ENCODE measurements at places on chromosomes 7 and 10. TPM values are rescaled to one million over a fixed set of nuclear protein-coding genes. Genes with fewer than 3 reads are reported as not detected.

The NEBL gene
- total RNA-seq: 7.5 TPM

The NKX6-2 gene
- not detected for total RNA-seq

The TMEM236 gene
- 0.06 TPM for total RNA-seq

The LRMDA gene
- not detected for total RNA-seq

The PLPP4 gene
- total RNA-seq: not detected

The GFRA1 gene
- not detected for total RNA-seq

The ZNF786 gene
- 9.8 TPM for total RNA-seq

DNA sequence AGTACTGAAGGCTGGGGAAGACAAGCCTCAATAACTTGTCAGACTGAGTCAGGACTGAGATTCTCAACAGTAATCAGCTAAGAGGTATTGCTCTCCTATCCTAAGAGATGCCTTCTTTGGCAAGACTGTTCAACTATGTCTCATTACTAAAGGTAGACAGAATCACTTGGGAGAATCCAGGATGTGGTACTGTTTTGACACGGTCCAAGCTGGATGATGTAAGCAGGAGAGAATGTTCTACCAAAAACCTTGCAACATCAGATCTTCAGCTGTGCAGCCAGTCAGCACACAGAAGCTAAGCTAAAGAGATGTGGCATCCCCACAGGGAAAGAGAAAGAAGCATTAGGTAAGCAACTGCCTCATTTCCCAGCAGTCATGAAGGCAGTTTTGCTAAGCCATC is 391.4 kb downstream of the NRG3 start:
- H3K4me3 ChIP-seq: no peak overlapping the region
- H3K27me3 ChIP-seq: no peaks in the 10 kb centered on the region
- no peak for DNase-seq
- H3K36me3 ChIP-seq: no peaks in the 10 kb centered on the region
- H3K4me1 ChIP-seq: no peaks in the 10 kb centered on the region

- no peaks in the 10 kb centered on the region for H3K4me1 ChIP-seq
- no peak overlapping the region for H3K27ac ChIP-seq
- no peaks in the 10 kb centered on the region for H3K27me3 ChIP-seq
- no peak for DNase-seq
- no peaks in the 10 kb centered on the region for H3K36me3 ChIP-seq
- H3K4me3 ChIP-seq: no peak overlapping the region
These were observed 52.7 kb downstream of the MTURN start for GRCh38 chr7:30187513-30187912.

- no peaks in the 10 kb centered on the region for H3K36me3 ChIP-seq
- H3K4me1 ChIP-seq: no peaks in the 10 kb centered on the region
- no peaks in the 10 kb centered on the region for H3K27me3 ChIP-seq
These were observed 36.2 kb upstream of the ZNF716 start for GRCh38 chr7:57413529-57414398.

DNA sequence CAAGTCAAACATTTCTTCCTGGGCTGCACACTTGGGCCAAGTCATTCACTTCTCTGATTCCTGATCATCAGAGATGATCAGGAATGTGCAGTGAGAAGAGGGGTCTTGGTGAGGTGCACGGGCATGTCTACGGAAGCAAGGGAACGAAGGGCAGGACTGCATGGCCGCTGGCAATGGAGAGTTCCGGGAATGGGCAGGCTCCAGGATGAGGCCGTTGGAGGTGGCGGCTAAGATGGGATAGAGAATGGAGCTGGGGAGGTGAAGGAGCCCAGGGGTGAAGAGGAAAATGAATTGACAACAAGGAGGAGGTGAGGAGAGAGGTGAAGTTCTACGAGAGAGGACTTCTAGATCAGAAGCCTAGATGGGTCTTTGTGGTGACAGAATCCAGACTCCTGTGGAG is 260.0 kb downstream of the GRID1 start:
- H3K36me3 ChIP-seq: no peaks in the 10 kb centered on the region
- H3K4me1 ChIP-seq: no peaks in the 10 kb centered on the region
- no peaks in the 10 kb centered on the region for H3K27me3 ChIP-seq
- DNase-seq: no peak
- no peak overlapping the region for H3K27ac ChIP-seq
- no peak overlapping the region for H3K4me3 ChIP-seq

- H3K4me1 ChIP-seq: no peaks in the 10 kb centered on the region
- no peak overlapping the region for H3K27ac ChIP-seq
- no peaks in the 10 kb centered on the region for H3K27me3 ChIP-seq
- DNase-seq: no peak
- no peak overlapping the region for H3K4me3 ChIP-seq
These were observed 805 bp upstream of the WDFY4 start for GRCh38 chr10:48683868-48684267.

GRCh38 chr7:30787486-30787885 is 16.3 kb downstream of the MINDY4 start:
- no peak for DNase-seq
- H3K36me3 ChIP-seq: no peaks in the 10 kb centered on the region
- H3K27ac ChIP-seq: no peak overlapping the region

DNA sequence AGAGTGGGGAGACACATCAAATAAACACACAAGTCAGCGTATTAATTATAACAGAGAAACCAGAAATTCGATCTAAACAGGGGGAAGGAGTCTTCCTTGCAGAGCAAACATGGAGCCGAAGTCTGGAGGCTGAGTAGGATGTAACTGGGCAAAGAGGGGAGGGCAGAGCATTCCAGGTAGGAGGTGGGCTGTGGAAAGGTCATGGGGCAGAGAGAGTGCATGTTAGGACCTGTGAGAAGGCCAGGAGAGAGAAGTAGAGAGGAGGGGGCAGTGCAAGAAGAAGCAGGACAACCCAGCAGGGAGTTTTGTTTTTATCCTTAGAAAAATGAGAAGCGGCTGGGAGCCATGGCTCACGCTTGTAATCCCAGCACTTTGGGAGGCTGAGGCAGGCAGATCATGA is 130.8 kb upstream of the GPR26 start:
- H3K4me3 ChIP-seq: no peak overlapping the region
- no peak for DNase-seq
- H3K4me1 ChIP-seq: no peaks in the 10 kb centered on the region
- H3K27me3 ChIP-seq: peaks cover 51% of the 10 kb centered on the region

DNA sequence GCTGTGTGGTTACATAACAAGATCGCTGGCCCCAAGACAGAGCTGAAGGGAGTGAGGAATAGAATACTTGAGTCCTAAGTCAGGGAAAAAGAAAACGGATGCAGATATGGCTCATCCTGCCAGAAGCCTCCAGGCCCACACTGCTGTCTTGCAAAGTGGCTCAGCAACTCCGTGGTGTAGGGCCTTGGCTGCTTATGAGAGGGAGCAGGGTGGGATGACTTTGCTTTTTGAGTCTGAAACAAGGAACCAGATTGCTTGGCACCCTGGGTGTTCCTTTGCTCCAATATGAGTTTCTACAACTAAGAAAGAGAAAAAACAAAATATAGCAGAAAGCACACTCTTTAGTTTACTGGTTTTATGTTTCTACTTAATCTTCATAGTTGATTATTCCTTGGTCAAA is 193.8 kb upstream of the WDR11 start:
- peaks cover 29% of the 10 kb centered on the region for H3K27me3 ChIP-seq
- H3K27ac ChIP-seq: no peak overlapping the region
- H3K4me3 ChIP-seq: no peak overlapping the region
- no peaks in the 10 kb centered on the region for H3K36me3 ChIP-seq

DNA sequence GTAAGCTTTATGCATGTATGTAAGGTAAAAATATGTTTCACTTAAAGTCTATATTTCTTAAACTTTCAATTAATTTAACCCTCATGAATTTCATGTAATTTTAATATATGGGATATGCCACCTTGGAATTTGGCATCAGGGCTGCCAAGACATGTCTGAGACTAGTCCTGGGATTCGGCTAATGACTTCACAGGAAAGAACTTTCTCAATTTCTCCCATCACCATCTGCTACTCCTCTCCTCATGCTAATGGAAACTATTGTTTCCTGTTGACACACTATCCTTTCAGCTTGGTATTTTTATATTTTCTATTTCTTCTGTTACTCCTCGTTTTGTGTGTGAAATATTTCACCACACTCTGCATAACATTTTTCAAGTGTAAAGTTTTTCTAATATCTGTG is 205.9 kb downstream of the ARL4A start:
- H3K27me3 ChIP-seq: peaks cover 22% of the 10 kb centered on the region
- no peaks in the 10 kb centered on the region for H3K36me3 ChIP-seq
- no peak overlapping the region for H3K4me3 ChIP-seq
- H3K27ac ChIP-seq: no peak overlapping the region

DNA sequence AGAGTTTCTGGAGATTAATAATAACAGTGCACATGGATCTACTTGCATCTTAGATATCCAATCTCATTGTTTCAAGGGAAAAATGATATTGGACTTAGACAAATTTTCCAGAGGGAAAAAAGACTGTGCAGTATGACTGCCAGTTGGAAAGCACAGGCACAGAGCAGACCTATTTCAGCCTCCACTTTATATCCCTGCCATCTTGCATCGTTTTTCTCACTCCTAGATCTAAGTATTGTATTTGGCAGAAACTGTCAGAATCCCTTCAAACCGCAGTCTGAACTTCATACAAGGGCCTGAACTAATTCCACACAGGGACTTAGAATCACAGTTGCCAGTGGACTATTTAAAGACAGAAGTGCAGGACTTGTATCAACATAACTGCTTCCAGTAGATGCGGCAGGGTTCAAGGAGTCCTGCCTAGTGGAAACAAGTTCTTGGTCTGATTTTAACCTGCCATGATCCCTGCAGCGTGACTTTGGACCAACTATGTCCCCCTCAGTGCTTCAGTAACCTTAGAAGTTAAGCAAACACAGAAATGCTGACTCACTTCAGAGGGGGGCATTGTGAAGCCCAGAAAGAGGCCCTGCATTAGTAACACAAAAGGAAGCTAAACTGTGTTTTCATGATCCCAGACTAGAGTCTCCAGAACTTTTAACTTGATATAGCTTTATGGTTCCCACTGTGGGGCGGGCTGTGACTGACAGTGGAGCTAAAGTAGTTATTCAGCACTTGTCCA is 95.7 kb upstream of the PALS2 start:
- H3K36me3 ChIP-seq: no peaks in the 10 kb centered on the region
- H3K4me1 ChIP-seq: peaks cover 39% of the 10 kb centered on the region
- H3K27me3 ChIP-seq: no peaks in the 10 kb centered on the region
- no peak overlapping the region for H3K4me3 ChIP-seq

DNA sequence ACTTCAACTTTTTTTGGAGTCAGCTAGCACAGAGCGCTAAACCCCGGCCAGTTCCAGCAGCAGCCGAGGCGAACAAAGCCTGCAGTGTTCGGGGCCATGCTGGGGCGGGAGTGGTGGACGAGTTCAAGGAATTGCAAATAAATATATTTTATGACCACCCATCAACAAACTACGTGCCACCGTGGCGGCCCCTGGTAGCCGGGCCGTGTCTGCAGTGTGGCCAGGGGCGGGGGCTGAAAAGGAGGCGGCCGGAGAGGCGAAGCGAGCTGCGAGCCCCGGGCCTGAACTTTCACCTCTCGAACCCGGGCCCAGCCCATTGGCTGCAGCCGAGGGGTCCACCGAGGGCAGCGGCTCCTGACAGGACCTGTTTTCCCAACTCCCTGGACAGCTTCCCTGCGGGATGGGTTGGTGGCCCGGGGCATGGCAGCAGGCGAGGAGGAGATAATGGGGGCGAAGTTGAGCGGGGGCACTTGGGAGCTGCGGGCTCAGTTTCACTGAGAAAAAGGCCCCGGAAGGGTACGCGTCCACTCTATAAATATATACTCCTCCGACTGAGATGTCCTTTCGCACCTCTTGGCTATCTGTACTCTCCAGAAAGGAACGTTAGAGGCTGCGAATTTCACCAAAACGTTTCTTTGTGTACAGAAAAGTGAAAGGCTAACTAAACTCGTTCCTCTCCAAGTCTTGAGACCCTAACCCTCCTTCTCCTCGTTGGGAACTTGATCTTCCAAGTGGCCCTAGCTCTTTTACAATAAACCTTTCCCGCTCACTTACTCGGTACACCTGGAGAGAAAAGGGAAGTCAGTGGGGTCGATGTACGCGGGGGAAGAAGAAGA is 164.6 kb upstream of the PPP1R3A start:
- no peak overlapping the region for H3K27ac ChIP-seq
- peaks cover 99% of the 10 kb centered on the region for H3K27me3 ChIP-seq
- H3K4me3 ChIP-seq: no peak overlapping the region
- H3K36me3 ChIP-seq: no peaks in the 10 kb centered on the region
- DNase-seq: no peak

- H3K27ac ChIP-seq: no peak overlapping the region
- peaks cover 6% of the 10 kb centered on the region for H3K27me3 ChIP-seq
- no peaks in the 10 kb centered on the region for H3K36me3 ChIP-seq
- no peak for DNase-seq
- no peak overlapping the region for H3K4me3 ChIP-seq
- no peaks in the 10 kb centered on the region for H3K4me1 ChIP-seq
These were observed 89.2 kb upstream of the BTBD16 start for GRCh38 chr10:122181876-122182275.

DNA sequence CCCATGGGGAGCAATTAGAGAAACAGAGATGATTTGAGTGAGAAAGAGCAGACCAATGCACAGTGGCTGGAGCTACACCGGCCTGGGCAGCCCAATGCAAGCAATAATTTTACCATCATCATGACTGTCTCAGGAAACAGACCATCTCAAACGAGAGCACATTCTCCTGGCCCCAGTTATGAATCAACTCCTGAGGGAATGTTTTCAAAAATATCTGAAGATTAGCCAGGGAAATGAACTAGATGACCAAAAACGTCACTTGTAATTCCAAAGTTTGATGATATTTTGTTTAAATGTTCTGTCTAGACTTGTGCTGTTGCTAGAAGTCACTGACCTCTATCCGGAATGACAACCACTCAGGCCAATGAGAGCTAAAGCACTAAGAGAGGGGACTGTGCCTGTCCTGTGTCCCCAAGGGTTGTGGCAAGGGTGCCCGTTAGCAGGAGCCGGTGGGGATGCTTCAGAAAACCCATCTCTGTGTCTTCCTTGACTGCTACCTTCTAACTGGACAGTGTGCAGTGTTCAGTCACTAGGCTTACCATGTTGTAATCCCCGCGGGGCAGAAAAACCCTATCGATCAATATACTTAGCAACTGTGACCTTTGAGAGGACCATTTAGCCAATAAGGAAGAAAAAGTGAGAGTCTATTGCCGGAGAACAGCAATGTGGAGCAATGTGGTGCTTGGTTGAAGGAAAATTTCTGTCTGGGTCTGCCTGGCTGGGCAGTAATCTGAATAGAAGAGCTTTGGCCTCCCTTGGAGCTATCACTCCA is 202.4 kb downstream of the ADAM12 start:
- H3K27me3 ChIP-seq: peaks cover 6% of the 10 kb centered on the region
- H3K4me3 ChIP-seq: no peak overlapping the region
- no peak overlapping the region for H3K27ac ChIP-seq
- no peaks in the 10 kb centered on the region for H3K4me1 ChIP-seq
- no peaks in the 10 kb centered on the region for H3K36me3 ChIP-seq

DNA sequence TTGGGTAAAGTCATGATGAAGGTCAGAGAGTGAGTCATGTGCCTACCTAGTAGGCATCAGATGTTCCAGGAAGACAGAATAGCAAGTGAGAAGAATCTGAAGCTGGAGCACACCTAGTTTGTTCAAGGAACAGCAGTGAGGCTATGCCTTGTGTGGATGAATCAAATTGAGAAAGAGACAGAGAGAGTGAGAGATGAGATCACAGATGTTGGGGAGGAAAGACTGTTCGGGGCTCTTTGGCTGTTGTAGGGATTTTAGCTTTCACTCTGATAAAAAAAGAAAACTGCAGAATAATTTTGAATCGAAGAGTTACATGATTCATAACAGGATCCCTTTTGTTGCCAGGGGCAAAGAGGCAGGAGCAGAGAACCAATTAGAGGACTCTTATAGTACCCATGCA is 6.3 kb downstream of the LIPF start:
- H3K27ac ChIP-seq: no peak overlapping the region
- H3K4me1 ChIP-seq: no peaks in the 10 kb centered on the region
- DNase-seq: no peak
- no peaks in the 10 kb centered on the region for H3K27me3 ChIP-seq
- H3K4me3 ChIP-seq: no peak overlapping the region
- no peaks in the 10 kb centered on the region for H3K36me3 ChIP-seq

All from A673 (cell line).